ENCODE measurements at places on chromosomes 12 and 14. TPM values are rescaled to one million over a fixed set of nuclear protein-coding genes. Genes with fewer than 3 reads are reported as not detected.

DNA sequence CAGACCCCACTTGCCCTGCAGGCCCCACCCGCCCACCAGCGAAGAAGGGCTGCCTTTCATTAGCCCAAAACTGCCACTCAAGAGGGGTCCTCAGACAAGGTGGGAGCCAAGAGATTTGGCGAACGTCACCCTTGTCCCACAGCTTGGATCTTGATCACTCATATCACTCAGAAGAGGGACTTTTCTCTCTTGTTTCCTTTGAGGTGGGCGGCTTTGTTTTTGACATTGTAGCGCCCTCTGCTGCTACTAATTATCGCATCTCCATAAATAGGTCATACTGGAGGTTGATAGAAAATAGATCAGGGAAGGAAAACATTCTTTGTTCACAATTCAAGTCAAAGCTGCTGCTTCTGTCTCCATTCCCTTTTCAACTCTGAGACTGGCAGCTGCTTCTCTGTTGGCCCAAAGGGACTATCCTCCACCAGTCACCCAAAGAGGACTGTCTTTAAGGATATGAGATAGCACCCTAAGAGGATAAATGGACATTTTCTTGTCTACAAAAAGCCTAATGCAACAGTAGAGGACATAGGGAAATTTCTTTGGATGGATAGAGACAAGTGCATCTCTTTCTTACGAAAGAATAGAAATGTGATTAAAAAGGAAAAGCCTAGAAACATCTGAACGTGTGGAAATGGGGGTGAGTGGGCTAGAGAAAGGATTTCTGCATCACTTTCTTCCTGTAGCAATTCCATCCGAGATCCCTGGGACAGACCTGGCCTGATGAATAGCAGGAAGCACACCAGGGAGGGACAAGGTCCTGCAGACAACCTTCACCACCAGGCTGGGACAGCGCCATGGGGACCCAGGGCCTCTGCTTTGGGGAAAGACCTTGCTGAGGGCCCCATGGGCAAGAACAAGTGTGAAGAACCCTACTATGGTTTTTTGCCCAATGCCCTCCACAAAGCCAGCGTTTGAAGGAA lies 115.8 kb downstream of the DAD1 start:
- no peak for DNase-seq
- H3K27ac ChIP-seq: no peak overlapping the region
- no peak overlapping the region for H3K4me3 ChIP-seq
- no peaks in the 10 kb centered on the region for H3K36me3 ChIP-seq
- H3K27me3 ChIP-seq: no peaks in the 10 kb centered on the region

DNA sequence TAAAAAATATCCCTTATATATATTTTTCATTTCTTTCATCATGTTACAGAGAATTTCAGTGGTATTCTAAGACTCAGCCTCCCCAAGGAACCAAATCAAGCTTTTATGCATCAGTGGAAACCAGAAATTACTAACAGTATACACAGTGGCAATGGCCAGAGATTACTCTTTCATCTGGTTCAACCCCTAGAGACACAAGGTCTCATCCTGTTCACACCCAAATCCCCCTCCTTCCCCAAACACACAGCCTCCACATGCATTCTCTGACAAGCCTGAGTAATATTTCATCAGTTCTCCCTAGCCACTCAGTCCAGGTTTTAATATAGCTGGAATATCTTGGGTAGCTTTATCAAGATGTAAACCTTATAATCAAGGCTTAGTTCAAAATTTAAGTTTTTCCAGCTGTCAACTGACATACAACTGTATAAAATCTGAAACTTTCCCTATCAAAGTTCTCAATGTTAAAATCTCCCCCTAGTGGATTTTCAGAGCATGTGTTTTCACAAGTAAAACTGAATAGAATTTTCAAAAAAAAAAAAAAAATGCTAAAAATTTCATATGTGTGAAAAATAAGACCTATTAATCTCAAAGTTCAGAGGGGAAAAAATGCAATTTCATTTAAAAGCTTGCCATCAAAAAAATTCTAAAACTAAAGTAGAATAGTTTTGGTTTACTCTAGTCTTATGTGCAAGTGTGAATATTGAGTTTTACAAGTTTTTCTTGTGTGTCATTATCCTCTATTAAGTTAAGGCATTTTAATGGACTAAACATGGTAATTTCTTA lies 10.5 kb upstream of the SSTR1 start:
- no peak for DNase-seq
- H3K4me1 ChIP-seq: no peaks in the 10 kb centered on the region
- H3K27ac ChIP-seq: no peak overlapping the region
- no peaks in the 10 kb centered on the region for H3K36me3 ChIP-seq

The OR6C2 gene
- total RNA-seq: not detected

GRCh38 chr14:79424462-79424861 lies 786.8 kb downstream of the DIO2 start:
- no peaks in the 10 kb centered on the region for H3K36me3 ChIP-seq
- H3K27me3 ChIP-seq: no peaks in the 10 kb centered on the region
- no peaks in the 10 kb centered on the region for H3K4me1 ChIP-seq
- H3K4me3 ChIP-seq: no peak overlapping the region

DNA sequence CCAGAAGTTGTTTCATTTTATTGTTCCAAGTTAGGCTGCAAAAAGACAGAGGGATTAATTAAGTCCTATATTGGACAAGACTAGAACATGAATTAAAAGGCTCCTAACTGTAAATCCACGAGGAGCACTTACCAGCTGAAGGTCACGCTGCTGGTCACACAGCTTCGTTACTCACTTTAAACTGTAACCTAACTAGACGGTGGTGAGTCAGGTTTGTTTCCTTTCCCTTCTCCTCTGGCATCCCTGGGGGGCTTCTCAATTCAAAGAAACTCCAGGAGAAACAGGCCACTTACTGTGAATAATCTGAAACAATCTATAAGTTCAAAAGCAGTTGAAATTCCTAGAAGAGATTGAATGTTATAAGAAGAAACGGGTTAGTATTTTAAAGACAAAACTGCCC lies 331.4 kb downstream of the BCAT1 start:
- no peaks in the 10 kb centered on the region for H3K27me3 ChIP-seq
- no peaks in the 10 kb centered on the region for H3K4me1 ChIP-seq
- H3K4me3 ChIP-seq: no peak overlapping the region
- no peaks in the 10 kb centered on the region for H3K36me3 ChIP-seq

DNA sequence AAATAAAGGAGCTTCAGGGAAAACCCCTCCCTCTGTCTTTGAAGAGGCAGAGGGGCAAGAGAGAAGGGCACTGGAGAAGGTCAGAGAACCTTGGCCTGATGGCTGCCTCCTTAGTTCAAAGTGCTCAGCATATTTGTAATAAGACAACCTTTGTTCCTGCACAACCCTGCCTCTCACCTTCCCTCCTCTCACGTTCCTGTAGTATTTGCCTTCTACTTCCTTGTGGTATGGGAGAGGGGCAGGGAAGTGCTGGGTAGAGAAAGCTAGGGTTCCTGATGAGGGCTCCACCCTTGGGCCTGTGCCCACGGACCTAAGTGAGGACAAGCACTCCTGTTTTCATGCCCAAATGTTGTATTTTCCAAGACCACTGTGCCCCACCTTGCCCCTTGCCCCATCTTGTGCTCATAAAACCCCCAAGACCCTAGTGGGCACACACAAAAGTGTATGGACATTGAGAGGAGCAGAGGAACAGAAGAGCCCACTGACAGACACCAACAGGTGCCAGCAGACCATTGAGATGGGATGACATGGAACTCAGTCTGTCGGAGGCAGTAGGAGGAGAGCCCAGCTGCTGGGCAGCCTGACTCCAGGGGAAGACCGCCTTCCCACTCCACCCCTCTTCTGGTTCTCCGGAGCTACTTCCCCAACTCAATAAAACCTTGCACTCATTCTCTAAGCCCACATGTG lies 261.5 kb upstream of the CCDC196 start:
- H3K36me3 ChIP-seq: no peaks in the 10 kb centered on the region
- H3K4me3 ChIP-seq: no peak overlapping the region
- H3K27ac ChIP-seq: no peak overlapping the region

DNA sequence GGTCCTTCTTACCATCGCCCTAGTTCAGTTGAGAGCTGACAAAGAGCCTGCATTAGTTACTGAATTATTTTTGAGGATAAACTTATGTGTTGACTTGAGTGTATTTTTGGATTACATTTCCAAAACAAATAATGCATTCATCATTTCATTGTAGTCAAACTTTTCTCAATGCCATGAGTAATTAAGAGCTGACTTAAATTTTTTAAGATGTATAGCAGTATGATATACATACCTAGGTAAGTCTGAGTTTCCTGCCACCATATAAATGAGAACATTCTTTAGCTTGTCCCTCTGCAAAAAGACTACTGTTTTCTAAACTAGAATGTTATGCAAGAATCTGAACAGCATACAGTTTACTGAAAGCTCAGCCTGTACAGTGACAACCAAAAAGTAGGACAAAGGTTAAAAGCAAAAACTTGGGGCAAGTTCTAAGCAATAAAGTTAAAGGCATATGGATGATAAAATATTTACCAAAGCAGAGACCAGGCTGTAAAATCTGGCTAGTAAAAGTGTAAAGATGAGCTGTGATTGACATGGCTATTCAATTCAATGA lies 82.1 kb upstream of the FERMT2 start:
- no peak overlapping the region for H3K27ac ChIP-seq
- DNase-seq: peak; percentile 26
- no peaks in the 10 kb centered on the region for H3K4me1 ChIP-seq
- H3K36me3 ChIP-seq: peaks cover 9% of the 10 kb centered on the region
- H3K27me3 ChIP-seq: no peaks in the 10 kb centered on the region

GRCh38 chr12:132926415-132926833 lies 29.7 kb downstream of the ZNF605 start:
- DNase-seq: no peak
- no peaks in the 10 kb centered on the region for H3K4me1 ChIP-seq
- H3K27me3 ChIP-seq: no peaks in the 10 kb centered on the region
- H3K4me3 ChIP-seq: no peak overlapping the region
- no peaks in the 10 kb centered on the region for H3K36me3 ChIP-seq
- H3K27ac ChIP-seq: no peak overlapping the region

The NGB gene
- not detected for total RNA-seq

- H3K36me3 ChIP-seq: no peaks in the 10 kb centered on the region
- H3K4me3 ChIP-seq: no peak overlapping the region
- H3K4me1 ChIP-seq: no peaks in the 10 kb centered on the region
- no peaks in the 10 kb centered on the region for H3K27me3 ChIP-seq
- DNase-seq: no peak
- H3K27ac ChIP-seq: no peak overlapping the region
Measured at GRCh38 chr12:128986957-128987356, 133.7 kb downstream of the GLT1D1 start.

The FGFR1OP2 gene
- 53.5 TPM for total RNA-seq

The MIP gene
- not detected for total RNA-seq

The CHFR gene
- 62.6 TPM for total RNA-seq

All from left lung (tissue), 14 donors.